ENCODE measurements at places on chromosomes 6 and 20.

DNA sequence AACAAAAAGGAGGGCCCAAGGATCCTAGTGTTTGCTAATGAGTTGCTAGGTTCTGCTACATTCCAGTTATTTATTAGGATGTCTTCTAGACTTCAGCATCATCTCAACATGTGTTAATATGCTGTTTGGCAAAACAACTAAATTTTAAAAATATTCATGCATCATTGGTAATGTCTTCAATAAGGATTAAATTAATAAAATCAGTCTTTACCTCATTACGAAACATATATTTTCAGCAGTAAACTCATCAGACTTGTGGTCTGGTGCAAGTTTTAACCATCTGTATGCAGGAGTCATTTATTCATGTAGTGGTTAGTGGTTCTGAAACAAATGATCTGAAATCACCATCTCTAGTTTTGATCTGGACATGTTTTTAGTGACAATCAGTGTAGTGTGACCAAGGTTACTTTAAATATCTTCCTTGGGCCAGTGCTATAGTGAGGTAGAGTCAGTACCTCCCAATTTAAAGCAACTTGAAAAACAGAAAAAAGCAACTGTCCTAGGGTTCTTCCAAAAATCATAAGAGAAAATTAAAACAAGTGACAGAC lies 85.0 kb upstream of the KCNK16 start:
- no peak for DNase-seq

DNA sequence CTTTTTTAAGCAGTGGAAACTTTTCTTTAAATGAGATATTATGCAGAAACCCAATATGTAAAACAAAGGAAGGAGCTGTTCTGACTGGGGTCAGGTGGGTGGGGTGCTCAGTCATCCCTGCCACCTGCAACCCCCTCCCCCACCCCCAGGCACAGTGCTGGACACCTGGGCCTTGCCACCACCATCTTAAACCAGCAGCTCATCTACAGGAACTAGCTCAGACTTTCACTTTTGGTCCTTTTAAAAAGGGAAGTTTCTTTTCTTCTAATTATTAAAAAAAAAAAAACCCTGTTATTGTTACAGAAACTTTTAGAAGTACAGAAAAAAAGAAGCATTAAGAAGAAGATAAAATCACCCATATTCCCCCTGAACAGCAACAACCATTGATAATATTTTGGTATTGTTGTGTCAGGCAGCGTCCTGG lies 37.1 kb downstream of the PPP1R16B start:
- no peak for DNase-seq

GRCh38 chr6:84271061-84271716 lies 43.7 kb upstream of the CEP162 start:
- no peak for DNase-seq

DNA sequence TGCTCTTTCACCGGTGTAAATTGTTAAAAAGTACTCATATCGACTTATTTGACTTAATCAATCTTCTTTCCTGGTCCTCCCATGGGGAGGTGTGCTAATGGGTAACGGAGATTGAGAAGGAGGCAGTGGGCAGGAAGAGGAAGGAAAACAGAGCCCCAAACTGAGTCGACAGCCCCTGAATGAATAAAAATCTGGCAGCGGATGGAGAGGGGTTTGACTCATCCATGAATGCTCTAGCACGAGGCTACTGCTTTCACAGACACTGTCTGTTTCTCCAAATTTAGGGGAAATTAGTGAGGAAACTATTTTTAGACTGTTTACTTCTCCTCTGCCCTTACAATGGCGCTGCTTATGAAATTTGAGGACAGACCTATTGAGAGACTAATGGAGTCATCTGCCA lies 142.2 kb upstream of the ATXN1 start:
- DNase-seq = no peak

DNA sequence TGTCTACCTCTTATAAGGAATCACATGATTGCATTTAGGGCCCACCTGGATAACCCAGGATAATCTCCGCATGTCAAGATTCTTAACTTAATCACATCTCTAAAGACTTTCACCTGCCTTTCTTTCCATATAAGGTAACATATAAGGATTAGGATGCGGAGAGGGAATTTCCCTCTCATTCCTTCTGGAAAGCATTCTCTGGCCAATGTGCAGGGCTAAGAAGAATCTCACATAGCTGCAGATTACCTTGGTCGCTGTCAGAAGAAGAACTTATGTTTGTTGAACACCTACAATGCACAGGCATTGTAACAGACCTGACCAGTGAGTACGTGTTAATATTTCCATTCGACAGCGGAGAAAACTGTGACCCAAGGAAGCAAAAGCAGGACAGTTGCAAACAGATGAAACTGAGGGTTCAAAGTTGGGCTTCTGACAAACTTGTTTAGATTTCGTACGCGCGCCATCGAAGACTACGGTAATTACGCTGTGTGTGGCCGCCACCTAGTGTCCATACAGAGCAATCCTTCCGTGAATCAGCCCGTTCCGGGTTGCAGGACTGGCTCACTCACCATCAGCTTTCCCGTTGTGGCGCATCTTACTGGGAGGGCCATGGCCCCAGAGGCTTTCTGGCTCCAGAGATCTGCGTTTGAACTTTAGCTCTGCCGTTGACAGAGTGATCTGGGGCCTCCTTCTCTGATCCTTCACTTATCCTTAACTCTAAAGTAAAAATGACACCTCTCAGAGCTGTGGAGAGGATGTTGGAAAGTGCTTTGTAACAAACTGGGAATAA lies 9.5 kb downstream of the C20orf202 start:
- peak; percentile 55 for DNase-seq

DNA sequence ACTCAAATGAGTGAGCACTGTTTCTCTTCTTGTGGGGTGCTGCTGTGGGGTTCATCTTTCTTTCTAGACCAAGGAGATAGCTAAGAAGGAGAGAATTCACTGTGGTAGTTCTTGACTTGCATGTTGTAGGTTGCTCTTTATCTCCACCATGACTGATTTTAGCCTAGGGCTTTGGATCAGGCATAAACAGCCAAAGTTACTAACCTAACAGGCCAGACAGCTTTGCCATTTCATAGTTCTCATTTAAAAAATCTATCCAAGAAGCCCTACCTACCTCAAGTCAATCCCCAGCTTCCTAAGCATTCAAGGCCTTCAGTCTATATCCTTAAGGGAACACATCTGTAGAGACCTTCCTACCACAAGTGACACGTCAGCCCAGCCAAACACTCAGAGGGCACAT lies 107.9 kb upstream of the CARMIL1 start:
- no peak for DNase-seq

- peak; percentile 75 for DNase-seq
Measured at GRCh38 chr6:25278914-25279747, at the start of gene CARMIL1. Gene CARMIL1 (plus strand): TSS chr6:25279374. CDS start chr6:25279796, 422 bp downstream.

- no peak for DNase-seq
Measured at GRCh38 chr6:113370508-113371502, 486.3 kb upstream of the MARCKS start.

GRCh38 chr6:1614448-1615150 lies 4.9 kb downstream of the FOXC1 start:
- no peak for DNase-seq

DNA sequence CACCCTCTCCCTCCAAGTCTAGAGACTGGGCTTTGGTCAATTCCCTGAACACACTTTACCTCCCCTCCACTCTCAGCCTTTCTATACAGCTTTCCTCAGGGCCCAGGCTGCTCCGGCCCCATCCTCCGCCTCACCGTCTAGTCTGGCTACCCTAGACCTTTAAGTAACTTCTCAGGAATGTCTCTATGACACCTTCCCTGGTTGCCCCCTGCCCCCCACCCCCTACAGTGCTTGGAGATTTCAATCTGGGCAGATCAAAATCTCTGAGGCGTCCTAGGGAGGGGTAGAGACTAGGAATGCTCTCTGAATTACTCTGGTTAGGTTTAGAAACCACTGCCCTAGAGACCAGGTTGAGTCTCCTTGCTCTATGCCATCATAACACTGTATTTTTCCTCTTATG lies 6.1 kb downstream of the UBE2J1 start:
- no peak for DNase-seq

DNA sequence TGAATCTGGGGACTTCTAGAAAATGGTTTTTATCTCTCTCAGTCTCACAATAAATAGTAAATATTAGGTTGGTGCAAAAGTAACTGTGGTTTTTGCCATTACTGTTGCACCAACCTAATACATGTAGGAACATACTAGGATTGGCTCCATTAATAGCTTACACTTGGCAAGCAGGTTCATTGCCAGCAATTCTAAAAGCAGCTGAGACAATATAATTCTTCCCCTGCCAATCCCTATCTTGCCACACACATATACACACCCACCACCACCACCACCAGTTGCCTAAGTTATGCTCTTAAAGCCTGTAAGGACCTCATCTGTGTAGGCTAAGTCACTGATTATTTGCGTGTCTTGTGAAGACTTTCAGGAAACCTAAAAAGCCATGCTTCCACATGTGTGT lies 145.1 kb downstream of the KIF16B start:
- no peak for DNase-seq

GRCh38 chr20:15512916-15513315 lies 1060.3 kb downstream of the KIF16B start:
- no peak for DNase-seq

DNA sequence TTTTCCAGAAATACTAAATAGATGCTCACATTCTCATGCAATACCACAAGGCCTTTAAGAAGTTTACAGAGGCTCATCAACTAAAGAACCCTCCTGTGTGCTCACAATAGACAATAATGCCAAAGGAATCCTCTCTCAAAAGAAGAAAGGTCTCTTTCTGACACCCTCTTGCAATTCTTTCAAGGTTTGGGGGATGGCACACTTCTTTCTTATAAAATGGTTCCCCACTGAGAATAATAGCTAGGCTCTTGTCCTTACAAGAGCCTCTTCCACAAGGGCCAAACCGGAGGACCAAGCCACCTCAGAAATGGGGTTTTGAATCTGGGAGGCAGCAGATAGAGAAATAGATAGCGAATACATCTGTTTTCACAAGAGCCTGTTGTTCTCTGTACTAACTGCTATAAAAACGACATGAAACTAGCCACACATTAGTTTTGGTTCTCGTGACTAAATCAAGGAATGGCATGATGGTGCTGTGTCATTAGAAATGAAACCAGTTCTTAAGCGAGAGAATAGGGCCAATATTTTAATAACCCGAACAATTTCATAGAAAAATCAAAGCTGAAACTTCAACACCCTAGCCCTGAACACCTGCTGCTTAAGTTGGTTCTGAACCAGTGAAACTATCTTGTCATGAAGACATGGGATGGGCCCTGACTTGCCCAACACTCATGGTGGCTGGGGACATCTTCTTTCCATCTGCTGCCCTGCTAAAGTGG lies 81.1 kb downstream of the PRDM1 start:
- DNase-seq = no peak

- no peak for DNase-seq
Measured at GRCh38 chr20:59645761-59646171, 41.4 kb downstream of the PHACTR3 start.

DNA sequence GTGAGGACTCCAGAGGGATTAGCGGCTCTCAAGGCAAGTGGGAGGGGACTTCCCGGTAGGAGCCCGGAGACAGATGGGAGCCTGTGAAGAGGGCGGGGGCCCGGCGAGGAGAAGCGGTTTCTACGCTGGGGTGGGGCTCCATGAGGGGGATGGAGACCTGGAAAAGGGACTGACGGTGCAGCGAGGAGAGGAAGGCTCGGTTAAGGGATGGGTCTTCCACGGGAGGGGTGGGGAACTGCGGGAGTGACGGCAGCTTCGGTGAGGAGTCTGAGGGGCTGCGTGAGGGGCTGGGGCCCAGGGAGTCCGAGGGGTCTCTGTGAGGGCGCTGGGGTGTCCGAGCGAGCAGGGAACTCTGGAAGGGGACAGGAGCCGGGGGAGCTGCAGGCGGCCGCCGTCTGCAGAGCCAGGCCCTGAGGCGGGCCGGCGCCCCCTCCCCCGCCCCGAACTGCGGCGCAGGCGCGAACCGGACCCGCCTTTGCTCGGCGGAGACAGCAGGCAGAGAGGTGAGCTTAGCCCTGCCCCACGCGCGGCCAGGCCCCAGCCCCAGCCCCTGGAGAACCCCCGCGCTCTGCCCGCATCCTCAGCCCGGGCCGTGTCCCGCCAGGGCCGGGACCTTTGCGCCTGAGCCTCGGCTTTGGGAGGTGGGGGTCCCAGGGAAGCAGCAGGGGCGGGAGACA lies at the start of gene NRSN2:
Gene NRSN2, plus strand, starts transcription at position 472 of the 677 bp plus-strand sequence. CDS start 2,533 bp downstream, outside the sequence.
- DNase-seq = peak; percentile 69

DNA sequence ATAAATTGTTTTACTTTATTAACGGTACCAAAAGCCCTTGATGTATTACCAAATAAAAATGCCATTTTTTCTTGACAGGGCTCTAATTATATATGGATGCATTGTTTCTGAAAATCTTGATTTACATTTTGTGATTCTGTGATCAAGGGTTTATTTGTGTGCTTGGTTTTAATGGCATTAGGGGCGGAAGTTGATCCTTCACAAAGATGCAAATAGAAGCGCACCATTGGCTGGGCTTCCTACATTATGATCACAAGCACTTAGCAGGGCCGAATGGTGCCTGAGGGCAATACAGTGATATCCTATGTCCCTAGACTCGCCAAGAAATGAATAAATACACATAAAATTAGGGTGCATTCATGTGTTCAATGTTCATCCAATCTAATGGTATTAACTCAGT lies 172.9 kb upstream of the UST start:
- no peak for DNase-seq

- no peak for DNase-seq
Measured at GRCh38 chr6:125562156-125562555, 187.3 kb upstream of the HEY2 start.

DNA sequence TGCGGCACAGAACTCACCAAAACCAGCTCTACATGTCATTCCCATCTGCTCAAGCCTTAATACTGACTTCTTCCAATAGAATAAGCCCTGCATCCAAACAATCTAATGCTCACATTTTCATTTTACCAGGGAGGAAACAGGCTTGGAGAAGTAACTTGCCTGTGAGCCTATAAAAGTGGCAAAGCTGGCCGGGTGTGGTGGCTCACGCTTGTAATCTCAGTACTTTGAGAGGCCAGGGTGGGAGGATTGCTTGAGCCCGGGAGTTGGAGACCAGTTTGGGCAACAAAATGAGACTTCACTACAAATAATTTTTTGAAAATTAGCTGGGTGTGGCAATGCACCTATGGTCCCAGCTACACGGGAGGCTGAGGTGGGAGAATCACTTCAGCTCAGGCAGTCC lies 133.7 kb downstream of the LY86 start:
- DNase-seq = no peak

GRCh38 chr6:30495993-30496392 lies 6.7 kb downstream of the HLA-E start:
- no peak for DNase-seq
